ENCODE measurements at places on chromosomes 12 and 14. TPM values are rescaled to one million over a fixed set of nuclear protein-coding genes. Genes with fewer than 3 reads are reported as not detected.

The DHH gene
- 0.29 TPM for total RNA-seq

The KCNK13 gene
- total RNA-seq, result not detected

The TDP1 gene
- 45.9 TPM for total RNA-seq

The HVCN1 gene
- total RNA-seq, result 4.2 TPM

The BLOC1S1 gene
- total RNA-seq, result 68.5 TPM

The OR2AP1 gene
- total RNA-seq, result not detected

The ITFG2 gene
- 89.3 TPM for total RNA-seq

The WSCD2 gene
- not detected for total RNA-seq

The FRMD6 gene
- 40.7 TPM for total RNA-seq

The CKB gene
- total RNA-seq, result 929 TPM

The LHX5 gene
- total RNA-seq, result 0.41 TPM

The PCED1B gene
- 1.1 TPM for total RNA-seq

The NAV3 gene
- 11.5 TPM for total RNA-seq

DNA sequence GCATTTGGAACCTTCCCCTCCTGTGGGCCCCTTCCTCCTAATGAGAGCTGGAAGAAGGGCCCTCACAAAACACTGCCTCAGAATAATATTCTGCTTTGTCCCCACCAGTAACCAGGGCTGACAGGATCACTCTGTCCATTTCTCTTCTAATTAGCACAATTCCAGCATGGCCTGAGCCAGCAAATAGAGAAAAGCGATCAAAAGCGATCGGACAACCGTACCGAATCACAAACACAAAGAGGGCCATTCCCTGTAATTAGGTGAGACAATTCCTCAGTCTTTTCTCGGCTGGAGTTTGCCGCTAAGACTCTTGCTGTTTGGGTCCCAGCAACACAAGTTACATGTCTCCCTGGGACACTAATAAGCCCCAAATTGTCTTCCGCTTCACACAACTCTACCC, 35.6 kb upstream of the VSX2 start:
- no peak for DNase-seq

GRCh38 chr12:93813972-93814821, 137.0 kb downstream of the CRADD start:
- DNase-seq, result no peak

DNA sequence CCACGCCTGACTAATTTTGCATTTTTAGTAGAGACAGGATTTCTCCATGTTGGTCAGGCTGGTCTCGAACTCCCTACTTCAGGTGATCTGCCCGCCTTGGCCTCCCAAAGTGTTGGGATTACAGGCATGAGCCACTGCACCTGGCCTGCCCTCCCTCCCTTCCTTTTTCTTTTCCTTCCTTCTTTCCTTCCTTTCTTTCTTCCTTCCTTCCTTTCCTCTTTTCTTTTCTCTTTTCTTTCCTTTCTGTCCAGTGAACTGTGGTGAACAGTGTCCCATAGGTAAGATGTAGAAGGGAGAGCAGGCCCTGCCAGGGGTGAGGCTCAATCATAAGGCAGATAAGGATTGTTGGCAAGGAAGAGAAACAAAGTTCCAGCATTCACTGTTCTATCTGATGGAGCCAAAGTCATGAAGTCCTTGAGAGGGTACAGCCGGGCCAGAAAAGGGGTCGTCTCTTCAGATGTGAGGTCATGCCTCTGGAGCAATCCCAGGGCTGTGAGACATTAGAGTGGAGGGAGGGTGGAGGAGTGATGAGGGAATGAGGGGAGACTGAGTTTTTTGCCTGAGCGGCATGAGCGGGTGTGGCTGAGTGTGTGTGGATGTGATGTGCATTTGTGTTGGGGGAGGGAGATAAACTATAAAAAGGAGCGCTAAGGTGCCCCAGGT, 4.2 kb upstream of the MLF2 start:
- no peak for DNase-seq

GRCh38 chr12:6363330-6364043, 11.9 kb downstream of the SCNN1A start:
- DNase-seq, result peak; percentile 73

DNA sequence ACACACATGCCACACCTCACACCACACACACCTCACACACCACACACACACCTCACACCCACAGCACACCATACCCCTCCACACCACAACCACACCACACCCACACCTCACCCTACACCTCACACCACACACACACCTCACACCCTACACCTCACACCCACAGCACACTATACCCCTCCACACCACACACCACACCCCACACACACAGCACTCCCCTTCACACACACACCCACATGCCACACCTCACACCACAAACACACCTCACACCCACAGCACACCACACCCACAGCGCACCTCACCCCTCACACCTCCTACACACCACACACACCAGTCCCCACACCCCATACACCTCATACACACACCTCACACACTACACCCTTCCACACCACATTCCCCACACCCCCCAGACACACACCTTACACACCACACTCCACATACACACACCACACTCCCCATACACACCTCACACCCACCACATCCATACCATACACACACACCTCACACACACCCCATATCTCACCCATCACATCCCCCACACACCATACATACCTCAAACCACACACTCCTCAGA, 80.0 kb downstream of the ACTN1 start:
- DNase-seq, result no peak

- DNase-seq, result no peak
Observed at GRCh38 chr12:122081697-122082221, 3.2 kb downstream of the MLXIP start.

GRCh38 chr12:104957719-104958000, 430 bp downstream of the SLC41A2 start:
- DNase-seq, result no peak

- no peak for DNase-seq
Observed at GRCh38 chr12:5622280-5622679, 190.4 kb downstream of the NTF3 start.

- no peak for DNase-seq
Observed at GRCh38 chr14:90599748-90600507, 203.1 kb downstream of the CALM1 start.

- DNase-seq, result no peak
Observed at GRCh38 chr12:70660620-70661219, 23.5 kb upstream of the PTPRB start.

GRCh38 chr12:108594-108993, 42.0 kb downstream of the IQSEC3 start:
- no peak for DNase-seq

DNA sequence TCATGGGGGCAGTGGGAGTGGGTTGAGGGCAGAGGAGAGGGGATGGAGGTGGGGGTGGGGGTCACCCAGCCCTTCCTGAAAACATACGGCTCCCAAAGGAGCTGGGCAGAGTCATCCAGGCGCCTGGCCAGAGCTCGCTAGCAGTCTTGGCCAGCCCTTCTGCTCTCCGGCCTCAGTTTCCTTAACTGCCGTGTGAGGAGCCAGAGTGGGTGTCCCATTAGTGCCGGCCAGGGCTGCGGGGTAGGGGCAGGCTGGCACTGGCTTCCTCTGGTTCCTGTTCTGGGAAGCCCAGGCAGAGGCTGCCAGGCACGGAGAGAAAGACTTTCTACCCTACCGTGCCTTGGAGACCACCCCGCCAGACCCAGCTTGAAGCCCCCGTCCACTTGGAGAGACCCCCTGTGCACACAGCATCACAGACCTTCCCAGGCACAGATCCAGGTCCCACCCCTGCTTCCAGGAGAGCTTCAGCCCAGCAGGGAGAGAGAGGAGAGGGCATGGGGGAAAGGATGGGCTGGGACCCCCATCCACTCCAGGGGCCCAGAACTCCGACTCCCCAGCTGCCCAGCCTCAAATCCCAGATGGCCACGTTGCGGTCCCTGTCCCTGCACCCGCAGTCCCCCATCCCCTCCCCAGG, 93.3 kb downstream of the RFLNA start:
- no peak for DNase-seq

GRCh38 chr12:1706632-1706980, 15.7 kb downstream of the ADIPOR2 start:
- DNase-seq, result no peak

- DNase-seq, result no peak
Observed at GRCh38 chr12:132146098-132146497, 1.8 kb downstream of the NOC4L start.

GRCh38 chr14:88463318-88463717, 77.9 kb downstream of the SPATA7 start:
- DNase-seq, result no peak

- no peak for DNase-seq
Observed at GRCh38 chr12:109768901-109769670, 55.5 kb downstream of the FAM222A start.

DNA sequence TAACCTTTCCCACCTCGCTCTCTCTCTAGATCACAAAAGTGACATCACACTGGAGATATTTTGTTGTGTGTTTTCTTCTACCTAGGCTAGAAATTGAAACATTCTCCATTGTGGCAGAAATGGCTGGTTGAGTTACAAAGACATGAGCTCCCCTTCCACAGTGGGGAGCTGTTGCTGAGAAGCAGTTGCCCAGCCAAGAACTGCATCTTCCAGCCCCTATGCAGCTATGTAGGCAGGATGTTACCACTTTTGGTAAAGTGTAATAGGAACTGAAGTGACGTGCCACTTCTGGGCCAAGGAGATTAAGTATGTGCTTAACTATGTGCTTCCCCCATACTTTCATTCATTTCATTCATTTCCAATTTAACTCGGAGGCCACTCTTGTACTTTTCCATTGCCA, 138.7 kb upstream of the E2F7 start:
- DNase-seq, result no peak

- peak; percentile 53 for DNase-seq
Observed at GRCh38 chr14:50396631-50397389, at the start of gene CDKL1. Gene CDKL1 (minus strand): TSS chr14:50396881. CDS start chr14:50395868, 1,013 bp downstream.

GRCh38 chr14:83974647-83975163, 1555.2 kb upstream of the FLRT2 start:
- no peak for DNase-seq

- no peak for DNase-seq
Observed at GRCh38 chr12:31756977-31757420, 28.2 kb upstream of the AMN1 start.

DNA sequence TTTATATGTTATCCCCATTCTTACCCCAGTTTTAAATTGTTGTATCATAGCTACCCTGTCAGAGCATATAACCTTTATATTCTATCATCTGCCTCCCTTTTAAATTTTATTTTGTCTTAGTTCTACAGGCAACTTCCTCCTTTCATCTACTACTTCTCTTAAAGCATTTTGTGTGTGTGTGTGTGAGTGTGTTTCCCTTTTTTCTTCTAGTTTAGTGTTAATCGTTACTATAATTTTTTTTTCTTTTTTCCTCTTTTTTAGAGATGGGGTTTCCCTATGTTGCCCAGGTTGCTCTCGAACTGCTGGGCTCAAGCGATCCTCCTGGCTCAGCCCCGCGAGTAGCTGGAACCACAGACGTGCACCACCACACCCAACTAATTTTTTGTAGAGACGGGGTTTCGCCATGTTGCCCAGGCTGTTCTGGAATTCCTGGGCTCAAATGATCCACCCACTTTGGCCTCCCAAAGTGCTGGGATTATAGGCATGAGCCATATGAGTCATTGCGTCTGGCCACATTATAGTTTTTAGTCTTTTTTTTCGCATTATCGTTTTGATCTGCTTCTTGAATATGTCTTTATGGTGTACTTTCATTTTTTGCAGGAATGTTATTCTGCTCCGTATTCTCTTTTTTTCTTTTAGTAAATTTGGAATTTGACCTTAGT, 33.1 kb upstream of the FBXO34 start:
- DNase-seq, result no peak

- DNase-seq, result no peak
Observed at GRCh38 chr12:24778486-24779304, 170.2 kb downstream of the BCAT1 start.

DNA sequence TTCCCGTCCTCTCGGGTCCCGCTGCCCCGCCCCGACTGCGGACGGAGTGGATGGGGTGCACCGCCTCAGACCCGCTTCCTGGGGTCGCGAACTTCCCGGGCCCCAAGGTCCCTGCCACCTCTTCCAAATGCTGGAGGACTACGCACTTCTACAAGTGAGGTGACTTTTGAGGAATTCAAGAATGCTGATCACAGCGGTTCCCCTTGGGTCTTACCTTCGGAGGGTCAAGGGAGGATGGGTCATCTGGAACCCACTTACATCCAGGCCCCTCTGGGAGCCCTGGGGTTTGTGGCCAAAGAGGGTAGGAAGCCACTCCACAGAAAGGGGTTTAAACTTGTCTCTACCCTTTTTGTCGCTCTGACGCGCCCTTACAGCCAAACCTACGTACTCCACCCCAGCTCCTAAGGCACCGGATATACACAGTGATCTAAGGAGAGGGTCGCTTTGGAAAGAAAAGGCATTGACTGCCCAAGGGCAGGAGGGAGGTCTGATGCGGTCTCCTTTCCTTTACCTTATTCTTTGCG, 532 bp upstream of the PRKD1 start:
- DNase-seq, result no peak

GRCh38 chr14:69363055-69363454, 35.0 kb downstream of the ERH start:
- DNase-seq, result no peak

- DNase-seq, result no peak
Observed at GRCh38 chr12:90321369-90321768, 612.7 kb upstream of the ATP2B1 start.
